Stimulated activated CD4-positive, alpha-beta T cell treated with anti-CD3 and anti-CD28 coated beads, Interleukin-4, amount 100 ng/mL, for 24 hours (primary cell): ENCODE measurements at places on chromosomes 6 and 20.

DNA sequence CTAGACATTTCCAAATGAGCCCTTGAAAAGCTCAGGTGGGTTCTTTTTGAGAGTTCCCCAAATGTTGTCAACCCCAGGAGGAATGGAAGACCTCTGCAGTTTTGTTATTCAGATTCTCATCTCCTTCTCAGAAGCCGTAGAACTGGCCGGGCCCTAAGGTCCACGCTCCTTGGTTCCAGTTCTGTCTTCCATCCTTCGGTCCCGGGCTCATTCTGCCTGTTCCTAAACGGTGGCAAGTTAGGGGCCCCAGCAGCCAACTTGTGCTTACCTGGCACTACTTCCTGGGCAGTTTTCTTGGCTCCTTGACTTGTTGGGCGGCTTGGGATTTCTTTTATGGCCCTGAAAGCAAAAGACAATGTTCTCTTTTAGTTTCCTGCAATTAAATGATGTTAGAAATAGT, 6.4 kb downstream of the ESR1 start:
- DNase-seq: no peak

- no peak for DNase-seq
These were observed 110.1 kb downstream of the PREP start for GRCh38 chr6:105292689-105293339.

- no peak for DNase-seq
These were observed 286.2 kb upstream of the RNF217 start for GRCh38 chr6:124676033-124676432.

DNA sequence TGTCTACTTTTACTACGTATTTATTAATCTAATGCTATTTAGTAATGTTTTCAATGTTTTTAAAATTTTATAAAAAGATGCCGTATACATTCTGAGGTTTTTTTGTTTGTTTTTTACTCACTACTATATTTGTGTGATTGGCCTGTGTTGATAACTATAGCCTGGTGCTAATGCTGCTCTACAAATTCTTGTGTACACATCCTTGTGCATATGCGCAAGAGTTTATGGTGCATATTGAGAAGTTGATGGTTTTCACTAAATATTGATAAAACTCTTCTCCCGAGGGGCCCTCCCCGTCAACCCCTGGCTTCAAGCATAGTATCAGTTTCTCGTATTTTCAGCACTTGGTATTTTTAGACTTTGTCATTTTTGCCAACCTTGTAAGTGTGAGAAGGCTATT, 59.9 kb downstream of the E2F3 start:
- no peak for DNase-seq

DNA sequence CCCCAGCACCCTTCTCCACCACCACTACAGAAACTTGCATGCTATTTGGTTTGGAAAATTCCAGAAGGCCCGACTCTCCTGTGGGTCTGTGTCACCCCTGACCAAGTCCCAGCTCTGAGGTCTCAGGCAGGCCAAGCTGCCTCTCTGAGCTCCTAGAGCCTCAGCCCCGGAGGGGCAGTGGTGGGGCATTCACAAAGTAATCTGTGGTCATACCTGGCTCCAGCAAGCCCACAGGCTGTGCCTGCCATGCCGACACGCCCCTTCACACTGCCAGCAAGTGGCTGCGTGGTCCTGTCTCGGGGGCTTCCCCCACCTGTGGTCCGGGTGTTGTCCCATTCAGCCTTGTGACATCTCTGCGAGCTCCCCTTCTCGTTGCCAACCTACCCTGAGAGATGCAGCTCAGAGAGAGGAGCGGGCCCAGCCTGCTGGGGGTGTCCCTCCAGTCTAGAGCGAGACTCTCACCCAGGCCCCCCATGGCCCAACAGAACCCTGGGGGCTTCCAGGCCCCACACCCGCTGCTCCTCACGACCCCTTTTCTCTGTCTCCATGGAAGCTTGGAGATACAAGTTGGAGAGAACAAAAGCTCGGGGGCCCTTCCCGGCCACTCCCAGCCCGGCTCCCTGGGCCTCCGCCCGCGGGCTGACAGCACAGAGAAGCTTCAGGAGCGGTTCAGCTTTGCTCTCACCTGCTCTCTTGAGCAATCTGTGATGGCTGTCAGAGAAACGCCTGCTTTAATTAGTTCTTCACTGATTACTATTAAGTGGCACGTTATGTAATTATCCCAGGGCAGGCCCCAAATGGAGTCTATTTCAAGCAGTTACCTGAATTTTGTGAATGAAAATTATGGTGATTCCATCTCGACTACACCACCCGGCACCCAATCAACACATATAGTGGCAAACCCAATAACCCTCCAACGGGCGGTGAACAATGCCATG, 147.7 kb upstream of the PHACTR3 start:
- DNase-seq: no peak
